ENCODE measurements at places on chromosomes 13 and 19. TPM values are rescaled to one million over a fixed set of nuclear protein-coding genes. Genes with fewer than 3 reads are reported as not detected.

ERICH6B gene
- not detected for total RNA-seq

ADPRHL1 gene
- 2.3 TPM for total RNA-seq

PTPRH gene
- total RNA-seq = 16.5 TPM

ICAM4 gene
- total RNA-seq = 0.30 TPM

LSM4 gene
- total RNA-seq = 580 TPM

C19orf67 gene
- not detected for total RNA-seq

CGB5 gene
- not detected for total RNA-seq

CALR3 gene
- total RNA-seq = 0.23 TPM

IFT88 gene
- total RNA-seq = 12.9 TPM

TGFBR3L gene
- total RNA-seq = 1.1 TPM

TPRX1 gene
- not detected for total RNA-seq

FLT1 gene
- total RNA-seq = 12.1 TPM

SCN1B gene
- 5.4 TPM for total RNA-seq

INSR gene
- 13.8 TPM for total RNA-seq
